ENCODE measurements at places on chromosomes 2 and 18.

GRCh38 chr2:215966274-215966673, 47.1 kb downstream of the MREG start:
- DNase-seq, result no peak

DNA sequence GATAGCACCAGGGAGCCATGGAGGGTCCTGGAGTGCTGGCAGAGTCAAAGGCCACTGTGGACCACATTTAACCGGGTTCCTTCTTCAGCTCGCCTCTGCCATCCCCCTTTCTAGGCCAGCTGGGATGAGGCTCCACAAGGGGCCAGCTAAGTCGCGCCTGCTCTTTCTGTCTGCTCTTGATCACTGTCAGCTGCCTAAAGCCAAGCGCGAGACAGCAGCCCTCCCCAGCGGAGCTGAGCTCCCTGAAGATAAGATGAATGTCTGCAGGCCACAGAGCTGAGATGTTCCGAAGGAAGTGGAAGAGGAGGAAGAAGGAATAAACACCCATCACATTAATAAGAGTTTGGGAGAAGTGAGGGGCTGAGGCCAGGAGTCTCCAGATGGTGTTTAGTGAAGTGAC, 99.6 kb downstream of the CELF4 start:
- DNase-seq, result no peak

DNA sequence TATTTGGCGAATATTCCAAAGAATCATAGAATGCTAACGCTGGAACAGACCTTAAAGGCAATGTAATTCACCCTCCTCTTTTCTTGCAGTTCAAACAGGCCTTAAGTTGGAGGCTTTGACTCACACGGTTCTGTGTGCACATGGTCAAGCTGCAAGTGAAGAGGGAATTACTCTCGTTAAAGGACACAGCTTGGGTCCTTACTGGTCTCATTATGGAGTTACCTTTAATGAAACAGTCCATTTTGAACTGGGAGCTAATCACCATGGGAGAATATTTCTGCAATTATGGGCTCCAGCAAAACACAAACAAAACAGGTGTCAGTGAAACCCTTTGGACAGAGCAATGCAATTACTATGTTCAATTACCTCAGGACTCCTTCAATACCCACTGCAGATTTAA, 135.5 kb downstream of the GAREM1 start:
- DNase-seq, result no peak

- DNase-seq, result no peak
Measured at GRCh38 chr18:2207294-2207693, 364.0 kb downstream of the METTL4 start.

- no peak for DNase-seq
Measured at GRCh38 chr2:117885308-117885707, 70.8 kb downstream of the DDX18 start.

DNA sequence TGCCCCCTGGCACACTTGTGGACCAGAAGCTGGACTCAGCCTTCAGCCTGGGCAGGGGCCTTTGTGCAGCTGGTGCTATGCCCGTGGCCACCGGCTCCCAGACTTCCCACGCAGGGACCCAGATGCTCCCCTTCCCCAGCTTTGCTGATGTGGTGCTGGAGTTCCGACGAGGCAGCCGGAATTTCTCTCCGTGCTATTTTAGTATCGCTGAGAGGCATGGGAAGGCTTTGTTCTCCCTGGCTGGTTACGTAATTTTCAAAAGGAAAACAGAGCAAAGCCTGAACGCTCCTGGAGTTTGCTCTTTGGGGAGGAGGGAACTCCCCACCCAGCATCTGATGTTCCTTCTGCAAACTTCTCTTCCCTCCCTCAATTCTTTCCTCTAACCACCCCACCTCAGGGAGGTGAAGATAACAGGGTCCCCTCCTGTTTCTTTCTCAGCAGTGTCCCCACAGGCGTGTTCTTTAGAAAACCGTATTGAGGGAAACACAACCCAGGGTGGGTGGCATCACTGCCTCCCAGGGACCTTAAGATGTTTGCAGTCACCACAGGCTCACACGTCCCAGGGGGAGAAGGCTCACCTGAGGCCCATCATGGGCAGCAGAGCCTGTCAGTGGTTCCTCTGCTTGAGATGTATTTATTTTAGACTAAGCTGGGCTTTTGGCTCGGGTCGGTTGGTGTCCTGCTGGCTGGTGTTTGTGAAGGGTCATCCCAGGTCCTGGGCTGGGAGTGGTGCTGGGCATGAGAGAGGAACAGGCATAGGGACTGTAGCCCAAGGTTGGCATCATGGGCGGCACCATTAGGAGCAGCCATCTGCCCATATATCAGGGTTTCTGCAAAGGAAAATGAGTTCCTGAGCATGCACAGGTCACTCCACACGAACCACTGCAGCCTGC, 95.0 kb downstream of the MAPK4 start:
- DNase-seq, result no peak

All from GM23338 (cell line).